Naive thymus-derived CD8-positive, alpha-beta T cell (primary cell): ENCODE measurements at places on chromosomes 7 and 10. TPM values are rescaled to one million over a fixed set of nuclear protein-coding genes. Genes with fewer than 3 reads are reported as not detected.

Gene SKAP2
- polyA plus RNA-seq, result 11.5 TPM

GRCh38 chr7:148866362-148866761 lies 17.7 kb downstream of the EZH2 start:
- DNase-seq, result no peak

DNA sequence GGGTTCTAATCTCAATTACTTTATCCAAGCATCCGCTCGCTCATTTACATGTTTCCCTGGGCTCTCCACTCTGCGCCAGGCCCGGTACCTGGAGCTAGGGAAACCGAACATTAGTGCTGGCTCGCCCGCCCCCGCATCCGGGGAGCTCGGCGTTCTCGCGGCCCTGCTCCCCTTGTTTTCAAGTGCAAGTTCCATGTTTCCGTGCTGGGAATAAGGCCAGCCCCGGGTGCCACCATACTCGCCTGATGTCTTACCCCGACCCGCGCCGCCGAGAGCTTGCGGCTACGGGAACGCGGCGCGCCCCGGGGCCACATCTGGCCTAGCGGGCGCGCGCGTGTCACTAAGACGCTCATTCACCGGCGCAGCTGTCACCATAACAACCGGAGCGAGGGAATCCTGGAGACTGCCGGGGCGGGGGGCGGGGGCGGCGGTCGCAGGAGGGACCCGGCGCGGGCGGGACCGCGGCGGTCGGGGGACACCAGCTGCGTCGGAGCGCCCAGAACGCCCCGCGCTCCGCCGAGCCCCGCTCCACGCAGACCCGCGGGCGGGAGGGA lies at the start of gene NEURL1:
Gene NEURL1 (plus strand): TSS at position 344 of the 554 bp plus-strand sequence. CDS start 683 bp downstream, outside the sequence.
- DNase-seq, result no peak

Gene ADIRF
- polyA plus RNA-seq, result not detected

GRCh38 chr10:131785121-131785460 lies 115.7 kb upstream of the PPP2R2D start:
- DNase-seq, result no peak

DNA sequence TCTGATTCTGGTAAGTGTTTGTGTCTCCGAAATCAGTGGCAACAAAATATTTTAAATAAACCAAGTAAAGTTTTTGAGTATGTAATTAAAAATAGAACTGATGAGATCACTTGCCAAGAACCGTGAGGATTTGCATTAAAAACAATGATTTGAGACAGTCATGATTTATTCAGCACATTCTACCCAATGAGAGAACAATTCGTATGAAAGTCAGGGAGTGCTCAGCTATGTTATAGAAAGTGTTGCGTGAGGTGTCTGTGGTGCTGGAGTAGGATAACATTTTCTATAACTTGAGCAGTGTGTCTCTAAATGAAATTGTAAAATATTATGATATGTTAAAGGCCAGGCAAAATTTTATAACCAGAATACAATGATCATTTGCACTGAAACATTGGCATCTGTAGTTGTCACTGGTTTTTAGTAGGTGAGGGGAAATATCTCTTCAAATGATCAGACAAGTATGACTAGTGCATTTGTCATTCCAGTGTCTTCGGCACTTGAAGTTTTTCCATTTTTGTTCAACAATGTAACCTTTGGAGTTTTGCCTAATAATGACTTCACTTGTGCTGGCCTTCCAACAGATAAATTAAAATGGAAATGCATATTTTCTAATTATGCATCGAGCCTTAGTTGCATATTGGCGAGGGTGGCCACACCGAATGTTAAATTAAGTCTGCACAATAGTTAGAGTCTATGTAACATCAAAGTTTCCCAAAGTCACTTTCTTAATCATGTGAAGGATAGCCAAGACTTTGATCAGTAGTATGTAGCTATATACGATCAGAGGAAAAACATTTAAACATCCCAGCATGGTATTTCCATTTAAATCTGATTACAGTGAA lies 335.9 kb downstream of the GFRA1 start:
- no peak for DNase-seq
